ENCODE measurements at places on chromosomes 11 and 22. TPM values are rescaled to one million over a fixed set of nuclear protein-coding genes. Genes with fewer than 3 reads are reported as not detected.

- no peak overlapping the region for H3K27ac ChIP-seq
- peaks cover 15% of the 10 kb centered on the region for H3K27me3 ChIP-seq
- no peaks in the 10 kb centered on the region for H3K36me3 ChIP-seq
These were observed 137.6 kb upstream of the TTC12 start for GRCh38 chr11:113176599-113177360.

DNA sequence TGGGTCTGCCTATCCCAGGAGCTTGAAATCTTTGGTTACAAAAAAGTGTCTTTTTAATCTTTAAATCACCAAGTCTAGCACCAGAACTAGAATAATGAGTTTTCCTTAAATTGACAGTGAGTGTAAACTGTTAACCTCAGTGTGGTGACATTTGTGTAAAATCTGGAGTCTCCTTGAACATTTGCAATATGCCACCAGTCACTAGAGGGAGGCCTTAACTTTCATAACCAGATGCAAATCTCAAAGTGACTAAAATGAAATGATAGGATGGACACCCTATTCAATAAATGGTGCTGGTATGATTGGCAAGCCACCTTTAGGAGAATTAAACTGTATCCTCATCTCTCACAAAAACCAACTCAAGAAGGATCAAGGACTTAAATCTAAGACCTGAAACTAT lies 8.3 kb upstream of the SCGB1D2 start:
- H3K27me3 ChIP-seq, result peaks cover 21% of the 10 kb centered on the region
- H3K4me1 ChIP-seq, result no peaks in the 10 kb centered on the region
- H3K36me3 ChIP-seq, result no peaks in the 10 kb centered on the region
- no peak overlapping the region for H3K27ac ChIP-seq
- no peak for DNase-seq
- H3K4me3 ChIP-seq, result no peak overlapping the region

DNA sequence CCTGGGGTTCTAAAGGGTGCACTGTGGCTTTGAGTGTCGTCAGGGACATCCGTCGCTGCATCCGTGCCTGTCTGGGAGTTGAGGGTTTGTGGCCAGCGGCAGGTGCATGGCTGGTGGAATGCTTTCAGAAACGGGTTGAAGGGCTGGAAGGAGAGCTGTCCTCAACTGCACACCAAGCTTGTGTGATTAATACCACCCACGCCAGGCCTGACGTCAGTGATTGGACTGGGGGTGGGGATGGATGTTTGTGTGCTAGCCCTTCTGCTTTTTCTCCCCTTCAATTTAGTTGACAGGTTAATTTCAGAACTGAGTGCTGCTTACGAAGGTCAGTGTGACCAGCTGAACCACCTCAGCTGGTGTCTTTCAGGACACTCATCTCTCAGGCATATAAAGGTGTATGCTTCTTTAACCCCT lies 3.2 kb upstream of the GAB2 start:
- peaks cover 43% of the 10 kb centered on the region for H3K4me1 ChIP-seq
- H3K36me3 ChIP-seq, result no peaks in the 10 kb centered on the region
- DNase-seq, result peak; percentile 74
- H3K4me3 ChIP-seq, result no peak overlapping the region
- peaks cover 19% of the 10 kb centered on the region for H3K27me3 ChIP-seq
- no peak overlapping the region for H3K27ac ChIP-seq

- no peaks in the 10 kb centered on the region for H3K36me3 ChIP-seq
- no peaks in the 10 kb centered on the region for H3K27me3 ChIP-seq
- DNase-seq, result no peak
- no peak overlapping the region for H3K27ac ChIP-seq
These were observed 57.5 kb upstream of the ANO1 start for GRCh38 chr11:70020336-70021214.

DNA sequence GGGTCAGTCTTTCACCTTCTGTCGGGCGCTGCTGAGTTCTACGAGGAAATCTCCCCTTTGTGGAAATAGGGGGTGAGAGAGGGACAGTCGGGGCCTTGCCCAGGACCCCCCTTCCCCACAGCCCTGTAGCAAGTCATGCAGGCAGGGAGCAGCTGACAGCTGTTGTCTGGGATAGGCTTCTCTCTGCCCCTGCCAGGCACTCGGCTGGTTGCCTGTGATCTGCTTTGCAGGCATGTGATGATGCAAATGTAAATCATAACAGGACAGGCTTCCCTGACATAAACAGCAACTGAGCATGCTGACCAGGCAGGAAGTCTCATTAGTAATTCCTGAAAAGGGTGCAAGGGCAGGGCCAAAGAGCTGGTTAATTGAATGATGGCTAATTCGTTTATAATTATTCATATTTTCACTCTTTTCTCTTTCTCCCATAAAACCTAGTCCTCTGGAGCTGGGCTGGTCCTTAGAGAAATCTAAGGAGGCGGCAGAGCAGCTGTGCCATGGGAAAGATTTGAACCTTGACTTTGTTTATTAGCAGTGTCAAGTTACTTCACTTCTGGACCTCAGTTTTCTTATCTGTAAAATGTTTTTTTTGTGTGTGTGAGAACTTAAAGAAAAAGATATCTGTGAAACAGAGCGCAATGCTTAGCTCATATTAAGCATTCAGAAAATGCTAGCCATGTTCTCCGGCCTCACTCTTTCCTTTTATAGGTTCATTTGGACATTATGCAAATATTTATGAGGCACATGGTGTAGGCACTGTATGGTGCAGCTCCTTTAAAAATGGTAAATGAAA lies 129.7 kb downstream of the LDLRAD3 start:
- H3K27me3 ChIP-seq, result peaks cover 3% of the 10 kb centered on the region
- H3K4me3 ChIP-seq, result no peak overlapping the region
- no peaks in the 10 kb centered on the region for H3K36me3 ChIP-seq

TRAF6 gene
- total RNA-seq, result 12.0 TPM

ACTN3 gene
- total RNA-seq, result 0.24 TPM

GRCh38 chr11:1826552-1827094 lies 8.2 kb upstream of the SYT8 start:
- no peaks in the 10 kb centered on the region for H3K4me1 ChIP-seq
- no peaks in the 10 kb centered on the region for H3K36me3 ChIP-seq
- no peak overlapping the region for H3K4me3 ChIP-seq
- no peaks in the 10 kb centered on the region for H3K27me3 ChIP-seq
- no peak for DNase-seq
- H3K27ac ChIP-seq, result no peak overlapping the region

DNA sequence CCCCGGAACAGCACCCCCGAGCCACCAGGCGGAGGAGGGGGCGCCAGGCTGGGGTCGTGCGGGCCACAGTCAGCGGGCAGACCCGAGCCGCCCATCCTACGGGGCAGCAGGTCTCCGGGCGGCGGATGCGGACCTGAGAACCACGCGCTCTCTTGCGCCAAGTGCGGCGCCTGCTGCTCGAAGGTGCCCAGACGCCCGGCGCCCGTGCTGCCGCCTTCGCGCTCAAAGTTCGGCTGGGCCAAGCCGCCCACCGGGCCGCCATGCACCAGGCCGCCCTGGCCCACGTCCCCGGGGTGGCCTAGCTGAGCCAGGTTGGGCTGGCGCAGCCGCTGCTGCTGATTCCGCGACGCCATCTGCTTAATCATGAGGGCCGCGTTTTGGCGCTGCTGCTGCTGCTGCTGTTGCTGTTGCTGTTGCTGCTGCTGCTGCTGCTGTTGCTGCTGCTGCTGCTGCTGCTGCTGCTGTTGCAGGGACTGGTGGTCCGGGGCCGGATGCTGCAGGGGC lies 3.0 kb downstream of the MN1 start:
- H3K4me3 ChIP-seq, result no peak overlapping the region
- H3K4me1 ChIP-seq, result peaks cover 7% of the 10 kb centered on the region
- no peak overlapping the region for H3K27ac ChIP-seq

- H3K27ac ChIP-seq, result no peak overlapping the region
- H3K4me1 ChIP-seq, result peaks cover 23% of the 10 kb centered on the region
- no peak for DNase-seq
These were observed 9.6 kb downstream of the SSTR3 start for GRCh38 chr22:37202716-37203115.

DNA sequence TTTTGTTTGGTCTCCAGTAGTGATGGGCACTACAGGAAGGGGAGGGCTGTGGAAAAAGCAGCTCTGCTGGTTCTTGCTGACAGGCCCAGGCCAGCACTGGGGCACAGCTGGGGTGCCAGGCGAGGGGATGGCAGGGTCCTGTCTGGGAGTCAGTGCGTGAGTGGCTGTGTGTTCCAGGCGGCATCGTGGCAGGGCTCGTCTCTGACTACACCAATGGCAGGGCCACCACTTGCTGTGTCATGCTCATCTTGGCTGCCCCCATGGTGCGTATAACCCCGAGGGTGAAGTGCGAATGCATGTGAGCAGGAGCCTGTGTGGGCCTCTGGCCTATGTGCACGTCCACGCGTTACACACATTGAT lies 20.9 kb downstream of the SLC37A2 start:
- no peaks in the 10 kb centered on the region for H3K27me3 ChIP-seq
- H3K36me3 ChIP-seq, result no peaks in the 10 kb centered on the region
- no peaks in the 10 kb centered on the region for H3K4me1 ChIP-seq
- no peak overlapping the region for H3K4me3 ChIP-seq

DNA sequence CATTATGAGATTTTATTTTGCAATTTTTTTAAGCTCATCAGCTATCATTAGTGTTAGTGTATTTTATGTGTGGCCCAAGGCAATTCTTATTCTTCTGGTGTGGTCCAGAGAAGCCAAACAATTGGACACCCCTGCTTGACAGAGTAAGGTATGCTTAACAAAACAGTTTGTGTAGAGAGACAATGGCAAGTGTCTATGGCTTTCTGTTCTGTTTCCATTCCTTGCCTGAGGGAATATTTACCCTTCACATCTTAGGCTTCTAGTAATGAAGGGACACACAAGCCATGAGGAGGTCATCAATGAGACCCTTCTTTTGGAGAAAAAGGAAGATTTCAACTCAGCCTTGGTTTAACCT lies 1278.4 kb upstream of the TENM4 start:
- H3K36me3 ChIP-seq, result no peaks in the 10 kb centered on the region
- H3K27me3 ChIP-seq, result no peaks in the 10 kb centered on the region
- no peak overlapping the region for H3K4me3 ChIP-seq
- H3K27ac ChIP-seq, result no peak overlapping the region
- no peaks in the 10 kb centered on the region for H3K4me1 ChIP-seq
- DNase-seq, result no peak

YPEL4 gene
- 0.73 TPM for total RNA-seq

GRCh38 chr22:31085493-31085824 lies 4.3 kb downstream of the SMTN start:
- no peak for DNase-seq
- H3K4me3 ChIP-seq, result peak overlapping the region; percentile 76
- no peaks in the 10 kb centered on the region for H3K36me3 ChIP-seq
- peak overlapping the region; percentile 80 for H3K27ac ChIP-seq

DNA sequence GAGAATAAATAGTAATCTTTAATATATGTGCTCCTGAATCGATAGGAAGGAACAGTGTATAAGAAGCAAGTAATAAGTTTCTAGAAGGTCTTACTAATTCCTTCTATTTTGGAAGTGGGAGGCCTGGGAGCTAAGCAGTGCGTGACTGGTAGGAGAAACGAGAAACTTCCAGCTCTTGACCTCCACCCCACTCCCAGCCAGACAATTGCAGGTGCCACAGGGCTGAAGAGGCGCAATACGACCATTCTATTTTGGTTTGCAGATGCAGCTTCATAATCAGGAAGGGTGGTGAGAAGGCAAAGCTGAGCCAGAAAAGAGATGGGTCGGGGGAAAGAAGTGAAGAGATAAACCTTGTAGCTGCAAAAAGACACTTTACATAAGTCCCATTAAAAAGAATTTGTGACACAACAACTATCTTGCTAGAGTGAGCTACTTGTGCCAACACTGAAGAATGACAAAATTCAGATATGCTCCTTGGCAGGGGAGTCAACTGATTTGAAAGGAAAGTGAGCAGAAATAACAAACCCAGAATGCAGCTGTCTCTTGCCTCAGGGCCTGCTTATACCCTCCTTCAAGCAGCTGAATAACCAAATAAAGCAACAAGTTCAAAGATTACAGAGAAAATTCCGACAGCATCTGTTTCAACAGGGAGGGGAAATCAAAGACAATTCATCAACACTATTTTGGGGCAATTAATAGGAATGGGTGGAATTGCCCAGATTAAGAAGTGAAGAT lies 35.1 kb downstream of the GRIA4 start:
- no peak overlapping the region for H3K4me3 ChIP-seq
- no peaks in the 10 kb centered on the region for H3K36me3 ChIP-seq
- H3K27me3 ChIP-seq, result no peaks in the 10 kb centered on the region
- DNase-seq, result no peak
- H3K4me1 ChIP-seq, result no peaks in the 10 kb centered on the region

MAPK12 gene
- 9.1 TPM for total RNA-seq

DDI1 gene
- not detected for total RNA-seq

LRRC55 gene
- total RNA-seq, result not detected

DNAJB7 gene
- not detected for total RNA-seq

Data from activated CD4-positive, alpha-beta memory T cell treated with anti-CD3 and anti-CD28 coated beads for 36 hours (primary cell).